Aorta (tissue), 5 donors: ENCODE measurements at places on chromosomes 16 and 17. TPM values are rescaled to one million over a fixed set of nuclear protein-coding genes. Genes with fewer than 3 reads are reported as not detected.

DNA sequence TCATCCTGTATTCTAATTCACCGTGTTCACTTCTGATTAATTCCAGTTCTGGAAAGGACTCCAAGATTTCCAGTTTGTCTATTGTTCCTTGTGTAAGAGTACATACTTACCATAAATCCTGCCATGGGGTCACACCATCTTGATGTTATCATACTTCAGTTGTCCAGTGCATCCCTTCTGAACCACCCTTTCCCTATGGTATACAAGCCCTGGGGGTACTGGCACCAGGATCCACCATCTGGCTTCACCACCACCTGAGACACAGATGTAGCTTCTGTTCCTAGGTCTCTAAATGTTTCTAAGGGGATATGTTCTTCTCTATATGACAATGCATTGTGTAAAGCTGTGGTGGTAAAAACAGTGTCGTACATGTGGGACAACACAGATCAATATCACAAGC is 21.2 kb downstream of the SGF29 start:
- H3K27me3 ChIP-seq = no peaks in the 10 kb centered on the region
- no peaks in the 10 kb centered on the region for H3K4me1 ChIP-seq
- no peak overlapping the region for H3K27ac ChIP-seq
- no peak overlapping the region for H3K4me3 ChIP-seq

DNA sequence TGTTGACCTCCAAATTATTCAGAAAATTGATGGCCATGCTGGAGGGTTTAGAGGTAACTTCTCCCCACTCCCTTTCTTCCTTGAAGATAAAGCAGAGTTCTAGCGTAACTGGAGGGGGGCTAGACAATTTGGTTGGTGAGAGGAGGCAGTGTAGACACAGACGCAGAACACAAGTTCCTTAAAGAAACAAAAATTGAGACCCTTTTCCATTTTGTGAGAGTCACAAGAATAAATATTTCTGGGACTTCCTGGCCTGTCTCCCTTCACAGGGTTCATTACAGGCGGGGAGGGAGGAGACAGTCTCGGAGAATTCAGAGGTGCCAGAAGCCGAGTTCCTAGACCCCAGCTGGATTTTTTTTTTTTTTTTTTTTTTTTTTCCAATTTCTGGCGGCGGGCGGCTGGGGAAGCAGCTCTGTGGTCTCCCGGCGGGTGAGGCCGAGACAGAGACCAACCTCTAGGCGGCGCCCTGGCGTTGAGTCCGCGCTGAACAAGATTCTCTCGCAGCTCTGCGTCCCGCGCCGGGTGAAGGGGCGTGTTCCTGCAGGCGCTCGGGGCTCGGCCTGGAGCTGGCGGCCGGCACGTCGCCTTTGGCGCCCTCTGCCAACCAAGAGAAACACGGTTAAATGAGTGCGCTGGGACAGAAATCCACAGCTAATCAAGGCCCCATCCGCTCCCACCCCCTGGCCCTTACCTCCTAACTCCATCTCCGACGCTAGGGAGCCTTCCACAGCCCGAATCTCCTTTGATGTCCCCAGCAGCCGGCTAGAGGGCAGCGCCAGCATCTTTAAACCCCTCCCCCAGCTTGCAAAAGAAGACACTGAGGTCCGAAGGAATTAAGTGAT is 10.2 kb upstream of the HOXB9 start:
- H3K4me1 ChIP-seq = no peaks in the 10 kb centered on the region
- no peak overlapping the region for H3K27ac ChIP-seq
- H3K27me3 ChIP-seq = peaks cover 2% of the 10 kb centered on the region
- H3K36me3 ChIP-seq = no peaks in the 10 kb centered on the region
- DNase-seq = peak; percentile 94

GRCh38 chr17:31390426-31390747 is 1.1 kb upstream of the RAB11FIP4 start:
- no peak overlapping the region for H3K4me3 ChIP-seq
- H3K27ac ChIP-seq = no peak overlapping the region
- H3K27me3 ChIP-seq = no peaks in the 10 kb centered on the region
- no peaks in the 10 kb centered on the region for H3K4me1 ChIP-seq
- no peaks in the 10 kb centered on the region for H3K36me3 ChIP-seq

DNA sequence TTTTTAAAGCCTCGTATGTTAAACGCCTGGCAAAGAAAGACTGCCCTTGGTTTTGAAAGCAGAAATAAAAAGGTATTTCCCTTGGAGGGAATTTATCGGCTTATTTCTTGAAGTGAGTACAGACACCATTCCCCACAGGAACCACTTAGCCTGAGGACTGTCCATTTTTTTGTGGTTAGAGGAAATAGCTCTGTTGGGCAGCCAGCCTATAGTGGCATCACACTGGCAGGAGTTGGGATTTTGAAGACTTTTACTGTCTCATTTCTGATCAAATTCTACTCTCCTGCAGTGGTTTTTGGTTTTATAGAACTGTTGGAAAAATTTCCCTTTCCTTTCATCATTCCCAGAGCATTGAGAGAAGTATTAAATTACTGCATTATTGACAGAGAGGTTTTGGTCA is 34.1 kb upstream of the CDC6 start:
- no peaks in the 10 kb centered on the region for H3K36me3 ChIP-seq
- no peak overlapping the region for H3K4me3 ChIP-seq
- no peak overlapping the region for H3K27ac ChIP-seq
- H3K4me1 ChIP-seq = no peaks in the 10 kb centered on the region
- no peaks in the 10 kb centered on the region for H3K27me3 ChIP-seq

GRCh38 chr17:73986641-73987177 is 216.8 kb upstream of the RPL38 start:
- H3K27ac ChIP-seq = no peak overlapping the region
- H3K4me1 ChIP-seq = no peaks in the 10 kb centered on the region
- no peak overlapping the region for H3K4me3 ChIP-seq
- no peak for DNase-seq
- no peaks in the 10 kb centered on the region for H3K36me3 ChIP-seq

- no peaks in the 10 kb centered on the region for H3K36me3 ChIP-seq
- DNase-seq = no peak
- no peaks in the 10 kb centered on the region for H3K27me3 ChIP-seq
Observed at GRCh38 chr17:62662855-62663254, 35.4 kb downstream of the MRC2 start.

- H3K27ac ChIP-seq = no peak overlapping the region
- H3K4me1 ChIP-seq = no peaks in the 10 kb centered on the region
- no peak overlapping the region for H3K4me3 ChIP-seq
- no peaks in the 10 kb centered on the region for H3K36me3 ChIP-seq
Observed at GRCh38 chr17:1711804-1712203, 1.6 kb upstream of the TLCD2 start.

DNA sequence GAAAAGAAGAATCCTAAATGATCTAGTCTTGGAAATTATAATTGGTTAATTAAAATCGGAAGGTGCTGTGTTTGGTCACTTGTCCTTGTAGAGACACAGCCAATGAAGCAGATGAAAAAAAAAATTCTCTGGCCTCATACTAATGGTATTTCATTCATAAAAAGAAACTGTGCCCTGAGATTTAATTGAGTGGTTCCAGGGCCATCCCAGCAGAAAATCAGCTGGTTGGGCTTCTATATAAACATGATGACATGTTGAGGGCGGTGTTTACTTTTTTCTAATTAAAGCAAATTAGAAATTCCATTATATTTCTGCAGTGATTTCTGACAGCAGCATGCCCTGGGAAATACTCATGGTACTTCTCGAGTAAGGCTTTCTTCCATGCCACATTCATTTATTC is 191.9 kb upstream of the KCNJ16 start:
- no peak for DNase-seq
- H3K36me3 ChIP-seq = no peaks in the 10 kb centered on the region
- no peak overlapping the region for H3K27ac ChIP-seq
- H3K4me3 ChIP-seq = no peak overlapping the region
- no peaks in the 10 kb centered on the region for H3K4me1 ChIP-seq

GRCh38 chr17:66227212-66228045 is 1.8 kb downstream of the APOH start:
- H3K27me3 ChIP-seq = no peaks in the 10 kb centered on the region
- no peaks in the 10 kb centered on the region for H3K4me1 ChIP-seq
- no peaks in the 10 kb centered on the region for H3K36me3 ChIP-seq
- H3K4me3 ChIP-seq = no peak overlapping the region
- H3K27ac ChIP-seq = no peak overlapping the region

DNA sequence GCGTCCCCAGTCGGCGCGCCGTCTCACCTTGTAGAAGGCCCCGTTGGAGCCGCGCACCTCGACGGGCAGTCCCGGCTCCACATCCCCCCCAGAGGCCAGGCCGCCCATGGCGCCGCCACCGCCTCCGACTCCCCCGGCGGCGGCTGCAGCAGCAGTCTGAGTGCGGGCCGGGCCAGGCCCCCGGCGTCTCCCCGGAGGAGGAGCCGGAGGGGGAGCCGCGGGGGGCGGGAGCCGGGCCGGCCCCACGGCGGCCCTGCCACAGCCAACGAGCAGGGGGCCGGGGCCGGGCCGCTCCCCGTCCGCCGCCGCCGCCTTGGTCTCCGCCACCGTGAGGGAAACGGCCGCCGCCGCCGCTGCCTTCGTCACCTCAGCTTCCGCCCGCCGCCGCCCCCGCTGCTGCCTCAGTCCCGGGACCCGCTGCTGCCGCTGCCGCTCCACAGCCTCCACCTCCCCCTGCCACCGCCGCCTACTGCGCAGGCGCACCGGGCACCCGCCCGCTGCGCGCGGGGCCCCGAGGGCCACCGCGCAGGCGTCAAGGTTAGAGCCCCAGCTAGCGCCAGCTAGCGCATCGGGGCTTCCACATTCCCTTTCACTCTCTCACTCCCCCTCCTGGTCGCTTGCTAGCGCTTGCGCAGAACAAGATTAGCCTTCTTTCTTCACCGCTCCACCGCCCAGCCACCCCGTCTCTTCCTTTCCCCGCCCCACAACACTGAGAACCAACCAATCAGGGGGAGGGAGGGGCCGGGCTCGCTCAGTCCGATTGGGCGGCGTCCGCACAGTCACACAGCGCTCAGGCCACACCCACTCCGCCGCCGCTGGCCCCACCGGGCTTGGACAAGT is at the start of gene FXR2:
TSS of gene FXR2 (minus strand) at position 473 of the 840 bp plus-strand sequence. CDS start at position 108, 365 bp downstream.
- H3K4me3 ChIP-seq = peak within 1 kb of the TSS; percentile 80
- no peaks in the 10 kb centered on the region for H3K27me3 ChIP-seq
- peak; percentile 100 for DNase-seq
- peaks cover 9% of the 10 kb centered on the region for H3K4me1 ChIP-seq

SLC52A1 gene
- not detected for total RNA-seq

MPP2 gene
- total RNA-seq = 11.5 TPM

GALR2 gene
- total RNA-seq = not detected

CD300A gene
- 10.4 TPM for total RNA-seq

CCL17 gene
- 0.94 TPM for total RNA-seq
